ENCODE measurements at places on chromosomes 6 and 20. TPM values are rescaled to one million over a fixed set of nuclear protein-coding genes. Genes with fewer than 3 reads are reported as not detected.

The TRIM10 gene
- total RNA-seq = not detected

The DSN1 gene
- 31.1 TPM for total RNA-seq

The MYB gene
- 0.29 TPM for total RNA-seq

The ADGRG6 gene
- total RNA-seq = 0.33 TPM

The WFDC12 gene
- total RNA-seq = not detected

The OR2J2 gene
- total RNA-seq = not detected
